ENCODE measurements at places on chromosomes 11 and 22.

GRCh38 chr11:70448983-70449567, 50.7 kb downstream of the CTTN start:
- no peak for DNase-seq

DNA sequence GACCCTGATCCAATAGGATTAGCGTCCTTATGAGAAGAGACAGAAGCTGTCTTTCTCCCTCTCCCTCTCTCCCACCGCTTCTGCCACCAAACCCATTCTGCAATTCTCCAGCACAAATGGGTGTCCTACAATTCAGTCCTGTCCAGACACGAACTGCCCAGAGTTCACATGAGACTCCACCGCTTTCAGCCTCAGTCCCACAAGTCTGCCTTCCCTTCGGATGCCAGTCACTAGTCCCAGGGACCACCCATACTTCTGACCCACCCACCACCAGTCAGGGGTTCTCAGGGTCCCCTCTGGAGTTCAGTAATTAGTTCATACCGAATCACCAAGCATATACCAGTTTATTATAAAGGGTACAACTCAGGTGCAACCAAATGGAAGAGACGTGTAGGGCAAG, 73.6 kb downstream of the TRIM29 start:
- DNase-seq: peak; percentile 31

DNA sequence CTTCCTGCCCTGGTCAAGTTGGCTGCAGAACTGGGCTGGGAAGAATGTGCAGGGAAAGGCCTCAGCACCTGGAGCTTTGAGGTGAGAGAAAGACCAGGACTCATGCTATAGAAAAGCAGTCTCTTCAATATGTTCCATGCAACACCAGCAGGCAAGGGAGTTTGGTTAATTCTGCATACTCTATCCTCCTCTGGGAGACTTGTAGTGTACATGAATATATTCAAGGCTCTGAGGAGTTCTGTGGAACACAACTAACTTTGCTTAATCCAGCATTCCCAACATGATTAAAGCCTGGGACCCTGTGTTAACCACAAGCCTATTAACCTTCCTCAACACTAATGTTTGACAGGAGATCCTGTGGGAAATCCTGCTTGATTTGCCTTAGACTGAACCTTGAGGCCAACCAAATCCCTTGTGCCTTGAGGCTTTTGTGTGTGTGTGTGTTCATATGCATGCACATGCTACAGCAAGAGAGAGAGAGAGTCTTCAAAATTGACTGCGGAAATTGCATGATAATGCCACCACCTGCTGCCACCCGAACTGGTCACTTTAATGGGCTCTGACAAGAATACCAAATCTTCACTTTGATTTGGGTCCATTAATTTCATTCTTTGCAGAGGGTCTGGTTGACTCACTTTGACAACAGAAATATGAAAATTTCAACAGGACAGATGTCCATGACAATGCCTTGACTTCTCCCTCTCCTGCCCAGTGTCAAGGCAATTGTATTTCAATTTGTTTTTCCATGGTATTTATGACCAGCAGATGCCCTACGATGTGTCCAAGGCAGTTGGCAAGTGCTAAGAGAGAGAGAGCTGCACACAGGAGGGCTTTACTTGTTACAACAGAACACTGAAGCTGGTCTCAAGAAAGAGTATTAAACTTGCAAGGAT, 238.2 kb upstream of the ZBED5 start:
- DNase-seq: no peak

DNA sequence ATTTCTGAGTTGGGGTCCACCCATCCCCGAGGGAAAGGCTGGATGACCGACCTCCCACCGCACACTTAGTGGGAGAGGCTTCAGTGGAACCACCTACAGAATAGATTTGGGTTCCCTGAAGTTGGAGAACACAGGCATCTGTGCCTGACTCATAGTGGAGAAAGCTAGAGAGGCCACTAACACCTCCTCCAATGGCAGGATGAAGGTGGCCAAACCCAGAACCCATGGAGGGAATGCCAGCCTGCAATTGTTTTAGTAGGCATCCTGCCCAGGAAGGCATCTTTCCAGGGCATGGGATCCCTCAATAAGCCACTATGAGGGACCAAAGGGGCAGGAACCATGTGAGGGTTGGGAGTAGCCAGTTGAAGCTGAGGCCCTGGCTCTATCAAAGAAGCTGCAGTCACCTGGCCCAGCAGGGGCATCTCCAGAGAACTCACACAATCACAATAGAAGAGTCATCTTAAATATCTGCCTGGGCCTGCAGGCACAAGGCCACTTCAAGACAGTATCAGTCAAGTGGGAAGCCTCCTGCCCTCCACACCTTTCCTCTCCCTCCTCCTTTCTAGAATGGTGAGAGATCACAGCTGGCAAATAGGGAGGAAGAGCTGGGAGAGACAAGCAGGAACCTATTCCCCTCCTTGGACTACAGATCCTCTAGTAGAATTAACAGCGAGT, 124.1 kb upstream of the CSNK2A3 start:
- no peak for DNase-seq

DNA sequence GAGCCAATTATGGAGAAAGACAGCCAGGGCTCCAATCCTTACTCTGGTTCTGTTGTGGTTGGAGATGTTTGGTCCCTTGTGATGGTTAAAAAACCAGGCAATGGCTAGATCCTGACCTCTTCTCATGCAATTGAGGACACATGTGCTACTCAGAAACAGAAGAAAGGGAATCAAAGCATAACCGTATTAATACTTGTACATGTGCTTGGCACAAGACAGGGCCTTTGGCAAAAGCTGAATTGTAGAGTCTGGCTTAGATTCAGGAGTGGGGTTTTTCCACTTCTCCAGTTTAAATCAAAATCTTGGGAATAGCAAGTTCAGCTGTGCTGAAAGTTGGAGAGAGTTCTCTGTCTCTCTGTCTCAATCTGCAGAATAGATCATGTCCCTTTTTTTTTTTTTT, 80.1 kb upstream of the E2F8 start:
- no peak for DNase-seq

- DNase-seq: no peak
Observed at GRCh38 chr22:34879001-34879400, 187.0 kb upstream of the ISX start.

- DNase-seq: no peak
Observed at GRCh38 chr11:46160100-46160499, 38.8 kb upstream of the PHF21A start.

DNA sequence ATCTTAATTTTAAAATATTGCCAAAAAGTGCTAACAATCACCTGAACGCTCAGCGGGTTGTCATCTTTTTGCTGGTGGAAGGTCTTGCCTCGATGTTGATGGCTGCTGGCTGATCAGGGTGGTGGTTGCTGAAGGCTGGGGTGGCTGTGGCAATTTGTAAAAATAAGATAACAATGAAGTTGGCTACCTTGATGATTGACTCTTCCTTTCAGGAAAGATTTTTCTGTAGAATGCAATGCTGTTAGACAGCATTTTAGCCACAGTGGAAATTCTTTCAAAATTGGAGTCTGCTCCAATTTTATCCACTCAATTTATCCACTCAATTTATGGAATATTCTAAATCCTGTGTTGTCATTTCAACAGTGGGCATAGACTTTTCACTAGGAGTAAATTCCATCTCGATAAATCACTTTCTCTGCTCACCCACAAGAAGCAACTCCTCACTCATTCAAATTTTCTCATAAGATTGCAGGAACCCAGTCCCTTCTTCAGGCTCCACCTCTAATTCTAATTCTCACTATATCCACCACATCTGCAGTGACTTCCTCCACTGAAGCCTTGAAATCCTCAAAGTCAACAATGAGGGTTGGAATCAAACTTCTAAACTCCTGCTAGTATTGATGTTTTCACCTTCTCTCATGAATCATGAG, 78.8 kb downstream of the LINC01488 start:
- no peak for DNase-seq

- DNase-seq: no peak
Observed at GRCh38 chr22:45787759-45788158, 116.1 kb downstream of the ATXN10 start.
